A549 treated with ZK216348 at 1 μM for 4 hours (cell line): ENCODE measurements at places on chromosomes 2 and 18. TPM values are rescaled to one million over a fixed set of nuclear protein-coding genes. Genes with fewer than 3 reads are reported as not detected.

Gene RGPD8
- total RNA-seq, result 2.0 to 4.1 TPM (median 2.7 TPM) in 5 replicates

Gene RAMP1
- not detected in 5 replicates for total RNA-seq

Gene SDC1
- total RNA-seq, result 128 to 234 TPM (median 196 TPM) in 5 replicates

Gene COL4A4
- total RNA-seq, result 1.1 to 3.1 TPM (median 1.5 TPM) in 5 replicates

Gene CCNYL1
- 16.9 to 26.4 TPM (median 19.7 TPM) in 5 replicates for total RNA-seq

Gene LRP2
- 0.01 TPM in 1 of 5 replicates, not detected in the others for total RNA-seq
